ENCODE measurements at places on chromosomes 2 and 18. TPM values are rescaled to one million over a fixed set of nuclear protein-coding genes. Genes with fewer than 3 reads are reported as not detected.

The TUBB8B gene
- total RNA-seq = not detected

The FOXD4L1 gene
- 0.11 TPM for total RNA-seq

The RTTN gene
- total RNA-seq = 10.6 TPM

The SPATS2L gene
- 54.9 TPM for total RNA-seq

The KCNE4 gene
- total RNA-seq = 3.1 TPM

The EPG5 gene
- total RNA-seq = 18.2 TPM

The KHK gene
- 2.9 TPM for total RNA-seq

The LRRC30 gene
- not detected for total RNA-seq

DNA sequence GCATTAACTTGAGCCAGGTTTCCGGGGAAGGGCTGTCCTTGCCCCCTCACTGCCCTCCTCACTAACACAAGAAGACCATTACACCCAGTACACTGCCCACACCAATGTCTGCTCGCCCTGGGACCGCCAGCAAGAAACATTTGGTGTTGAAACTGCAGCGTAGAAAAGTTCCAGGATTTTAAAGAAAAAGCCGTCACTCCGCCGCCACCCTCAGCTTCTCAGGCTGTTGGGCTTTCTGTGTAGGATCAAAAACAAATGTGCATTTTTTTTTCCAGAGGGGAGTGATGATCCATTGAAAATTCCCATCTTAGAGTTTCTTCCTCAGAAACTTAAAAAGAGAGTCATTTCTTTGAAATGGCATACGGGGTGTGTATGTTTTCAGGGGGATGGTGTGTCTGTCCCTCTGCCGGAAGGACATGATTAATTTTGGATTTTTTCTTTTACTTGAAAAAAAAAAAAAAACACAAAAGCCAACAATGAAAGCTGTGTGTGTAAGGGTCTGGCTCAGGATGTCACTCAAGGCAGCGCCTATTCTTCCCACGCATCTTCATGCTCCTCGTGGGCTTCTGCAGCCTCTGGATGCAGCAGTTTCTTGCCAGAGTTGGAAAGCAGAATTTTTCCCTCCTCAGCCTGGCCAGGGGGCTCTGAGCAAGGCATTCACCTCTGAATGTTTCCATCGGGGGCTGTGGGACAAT lies 184.9 kb downstream of the GLI2 start:
- no peak for DNase-seq

DNA sequence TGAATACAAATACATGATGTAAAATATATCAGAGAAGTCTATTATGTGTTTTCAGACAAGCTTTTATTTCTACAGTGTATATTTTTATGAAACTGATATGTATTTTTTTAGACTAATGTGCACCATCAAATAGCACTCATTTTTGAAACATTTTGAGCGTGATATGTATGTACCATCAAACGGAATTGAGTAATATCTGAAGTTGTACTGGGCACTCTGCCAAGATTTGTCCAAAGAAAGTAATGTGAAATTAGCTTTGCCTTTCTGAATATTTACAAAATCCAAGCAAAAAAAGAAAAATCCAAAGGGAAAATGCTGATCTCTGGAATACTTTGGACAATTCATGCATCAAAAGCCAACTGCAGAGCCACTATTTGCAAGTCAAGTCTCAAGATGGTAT lies 972.0 kb downstream of the DPP10 start:
- no peak for DNase-seq

- no peak for DNase-seq
Measured at GRCh38 chr18:47143899-47144485, 6.3 kb downstream of the HDHD2 start.

- DNase-seq = no peak
Measured at GRCh38 chr2:3612639-3613523, 18.0 kb downstream of the COLEC11 start.

DNA sequence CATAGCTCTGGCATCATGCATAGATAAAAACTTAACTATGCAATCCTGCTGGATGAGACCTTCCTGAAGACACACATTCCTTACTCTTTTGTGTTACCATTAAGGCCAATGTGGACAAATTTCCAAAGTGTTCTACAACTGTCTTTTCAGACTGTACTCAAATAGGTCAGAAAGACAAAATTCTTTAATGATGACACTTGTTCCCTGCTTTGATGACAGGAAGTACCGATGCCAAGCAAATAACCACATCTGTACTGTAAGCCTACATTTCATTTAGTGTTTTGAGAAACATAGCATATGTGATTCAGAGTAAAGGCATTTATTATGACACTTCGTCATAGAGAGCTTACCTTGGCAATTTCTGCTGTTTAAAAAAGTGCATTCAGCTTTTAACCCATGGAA lies 55.0 kb downstream of the PMAIP1 start:
- no peak for DNase-seq

DNA sequence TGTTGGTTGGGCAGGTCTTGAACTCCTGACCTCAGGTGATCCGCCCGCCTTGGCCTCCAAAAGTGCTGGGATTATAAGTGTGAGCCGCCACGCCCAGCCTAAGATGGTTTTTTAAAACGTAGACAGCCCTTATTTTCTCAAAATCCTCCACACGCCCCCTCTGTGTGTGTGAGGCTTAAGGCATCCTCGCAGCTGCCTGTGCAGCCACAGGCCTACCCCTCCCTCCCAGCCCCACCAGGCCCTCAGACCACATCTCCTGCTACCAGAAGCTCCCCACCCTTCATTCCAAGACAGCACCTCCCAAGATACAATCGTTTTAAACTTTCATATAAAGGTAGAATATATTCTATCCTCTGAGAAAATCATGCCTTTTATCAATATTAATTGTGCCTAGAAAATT lies 4.8 kb downstream of the ANO7 start:
- no peak for DNase-seq

DNA sequence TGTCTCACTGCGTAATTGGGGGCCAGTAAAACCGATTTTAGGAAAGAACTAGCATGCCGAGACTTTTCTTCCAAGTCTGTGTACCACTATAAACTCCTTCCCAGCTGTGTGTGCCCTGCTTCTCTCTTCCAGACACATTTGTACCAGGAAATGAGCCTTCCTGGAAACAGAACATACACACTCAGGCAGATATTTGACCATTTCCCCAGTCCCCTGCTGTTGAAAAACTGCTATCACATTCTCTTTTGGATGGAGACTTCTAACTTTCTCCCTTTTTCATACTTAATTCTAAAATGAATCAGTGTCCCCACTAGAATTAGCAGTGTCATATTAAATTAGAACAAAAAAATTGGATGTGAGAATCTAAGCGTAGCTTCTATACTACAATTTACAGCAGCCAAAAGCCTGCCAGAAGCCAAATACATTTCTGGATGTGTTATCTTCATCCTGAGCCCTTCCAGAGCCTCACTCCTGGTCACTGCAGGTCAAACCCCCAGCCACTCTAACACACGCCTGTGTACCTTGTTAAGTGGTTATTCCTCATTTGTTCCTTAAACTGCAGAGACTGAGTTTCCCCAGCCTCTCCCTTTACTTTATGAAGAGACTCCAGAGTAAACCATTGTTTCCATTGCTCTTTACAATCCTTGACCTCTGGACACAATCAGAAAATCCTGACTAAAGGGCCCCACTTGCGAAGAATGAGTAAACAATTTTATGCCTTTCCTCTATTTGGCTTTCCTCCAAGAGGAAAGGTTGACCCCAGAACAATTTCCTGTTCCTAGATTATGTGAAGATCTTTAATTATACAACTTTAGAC lies 20.4 kb downstream of the DSG4 start:
- DNase-seq = no peak

DNA sequence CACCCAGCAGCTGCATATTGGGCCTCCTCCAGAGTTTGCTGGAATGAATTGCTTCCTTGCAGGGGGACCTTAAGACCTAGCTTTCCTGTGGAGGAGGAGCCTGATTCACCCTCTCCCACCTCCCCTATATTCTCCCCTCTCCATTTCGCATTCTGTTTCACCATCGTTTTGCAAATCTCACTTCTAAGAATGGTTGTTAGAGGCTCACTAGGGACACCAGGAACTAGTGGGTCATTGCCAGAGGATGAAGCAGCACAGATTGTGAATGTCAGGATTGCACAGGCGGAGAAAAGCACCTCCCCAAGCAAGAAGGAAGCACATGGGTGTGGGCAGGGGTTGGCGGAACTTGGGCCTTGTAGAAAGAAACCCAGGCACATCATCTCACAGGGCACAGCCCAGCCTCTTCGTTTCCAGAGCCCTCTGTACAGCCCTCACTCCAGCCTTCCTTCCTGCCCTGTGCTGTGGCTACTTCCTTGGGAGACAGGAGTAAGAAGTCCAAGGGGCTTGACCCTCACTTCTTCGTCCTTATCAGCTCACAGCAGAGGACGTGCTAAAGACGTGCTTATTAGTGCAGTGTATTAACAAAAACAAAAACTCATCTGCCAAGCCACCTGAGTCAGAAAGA lies 63.4 kb downstream of the TACR1 start:
- no peak for DNase-seq

GRCh38 chr18:38751211-38751610 lies 1185.6 kb upstream of the CELF4 start:
- no peak for DNase-seq

- no peak for DNase-seq
Measured at GRCh38 chr2:230784795-230785194, 72.2 kb downstream of the CAB39 start.
